ELR (cell line): ENCODE measurements at places on chromosomes 1 and 21.

GRCh38 chr1:244941121-244941520 is 76.8 kb upstream of the HNRNPU start:
- no peak for DNase-seq

DNA sequence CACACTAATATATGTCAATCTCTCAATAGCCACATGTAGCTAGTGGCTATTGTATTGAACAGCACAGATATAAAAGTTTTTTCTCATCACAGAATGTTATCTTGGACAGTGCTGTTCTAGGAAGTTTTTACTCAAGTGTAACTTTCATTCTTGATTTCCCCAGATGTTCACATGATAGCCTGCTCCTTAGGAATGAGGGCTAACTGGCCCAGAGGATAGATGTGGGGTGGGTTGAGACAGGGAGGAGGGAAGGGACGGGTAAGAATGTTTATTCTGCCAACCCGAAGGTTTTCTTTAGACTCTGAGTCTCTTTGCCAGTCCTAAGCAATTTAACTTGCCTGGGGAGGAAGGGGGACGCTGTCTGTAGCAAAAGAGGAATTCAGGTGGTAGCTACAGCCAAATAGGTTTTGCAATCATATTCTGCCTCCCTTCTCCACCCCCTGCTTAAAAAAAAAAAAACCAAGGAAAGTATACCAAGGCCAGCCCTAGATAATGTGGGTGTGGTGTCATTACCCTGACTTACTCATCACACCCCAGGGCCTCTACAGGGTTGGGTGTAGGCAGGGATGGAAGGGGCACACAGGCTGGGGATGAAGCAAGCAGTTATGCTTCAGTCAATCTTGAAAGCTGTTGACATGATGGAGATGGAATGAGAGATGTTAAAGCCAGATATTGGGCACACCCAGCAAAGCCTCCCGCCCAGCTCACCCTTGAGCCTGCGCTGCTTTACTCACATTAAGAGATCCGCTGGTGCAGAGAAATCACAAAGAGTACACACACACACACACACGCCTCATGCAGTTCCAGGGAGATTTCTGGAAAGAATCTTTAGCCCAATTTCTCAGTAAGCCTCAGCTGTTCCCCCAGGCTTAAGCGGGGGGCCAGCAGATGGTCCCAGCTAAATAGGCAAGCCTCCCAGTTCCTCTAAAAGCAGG is 59.9 kb downstream of the PLXNA2 start:
- DNase-seq: peak; percentile 94

DNA sequence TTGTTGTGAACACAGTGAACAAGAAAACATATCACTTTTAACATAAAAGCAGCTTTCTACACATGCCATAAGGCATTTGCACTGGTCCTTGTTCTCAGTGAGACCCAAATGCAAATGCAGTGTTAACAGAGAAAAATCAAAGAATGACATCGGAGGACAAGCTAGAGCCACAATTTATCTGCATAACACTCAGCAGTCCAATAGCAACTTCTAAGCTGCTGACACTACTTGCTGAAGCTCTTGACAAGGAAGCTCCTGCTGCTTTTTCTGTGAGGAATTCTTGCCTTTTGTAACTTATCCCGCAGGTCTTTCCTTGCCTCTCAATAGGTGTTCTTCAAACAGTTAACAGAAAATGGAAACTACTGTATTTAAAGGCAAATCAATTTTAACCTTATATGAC is 34.7 kb downstream of the USH2A start:
- DNase-seq: no peak

DNA sequence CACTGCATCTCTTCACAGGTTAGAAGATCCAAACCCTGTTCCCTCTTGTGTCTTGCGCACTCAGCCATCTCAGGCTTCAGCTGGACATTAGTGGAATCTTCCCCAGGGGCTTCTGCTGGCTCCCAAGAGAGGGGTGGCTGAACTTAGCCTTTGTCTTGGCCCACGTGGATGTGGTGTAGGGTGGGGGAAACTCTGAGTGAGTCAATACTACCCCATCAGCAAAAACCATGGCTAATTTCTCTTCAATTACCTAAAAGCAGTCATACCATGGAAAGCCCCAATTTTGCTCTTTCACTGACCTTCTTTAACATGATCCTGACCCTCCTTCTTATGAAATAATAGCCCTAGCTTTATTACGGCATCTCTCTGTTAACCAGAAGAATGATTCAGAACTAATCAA is 72.5 kb upstream of the RAB3GAP2 start:
- no peak for DNase-seq

DNA sequence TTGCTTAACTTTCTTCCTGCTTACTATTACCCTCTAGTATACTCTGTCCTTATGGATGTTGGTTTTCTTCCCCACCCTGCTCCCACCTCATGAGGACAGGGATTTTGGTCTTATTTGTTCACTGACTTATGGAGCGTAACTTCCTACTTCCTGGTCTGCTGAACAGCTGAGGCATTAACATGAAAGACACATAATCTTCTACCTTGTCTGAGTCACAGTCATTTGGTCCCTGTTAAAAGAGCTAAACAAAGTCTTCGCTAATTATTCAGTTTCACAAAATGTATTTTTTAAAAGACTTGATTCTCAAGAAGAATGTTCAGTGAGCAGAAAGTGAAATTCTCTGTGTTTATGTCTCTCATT is 18.5 kb downstream of the RNASEL start:
- no peak for DNase-seq

DNA sequence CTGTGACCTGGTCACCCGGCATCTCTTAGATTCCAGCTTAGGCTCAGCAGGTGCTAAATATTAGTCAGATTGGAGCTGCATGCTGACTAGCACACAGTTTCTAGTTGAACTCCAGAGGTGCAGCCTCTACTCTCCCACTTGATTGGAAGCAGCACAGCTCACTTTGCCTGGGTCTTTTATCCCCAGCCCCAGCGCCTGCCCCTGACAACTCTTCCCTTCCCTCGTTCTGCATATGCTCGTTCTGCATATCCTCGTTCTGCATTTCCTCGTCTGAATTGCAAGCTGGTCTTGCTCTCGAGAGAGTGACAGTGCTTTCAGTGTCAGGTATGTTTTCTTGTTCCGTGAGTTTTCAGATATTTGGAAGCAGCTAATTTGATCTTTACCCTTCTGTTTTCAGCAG is 11.7 kb downstream of the COL18A1 start:
- no peak for DNase-seq
